ENCODE measurements at places on chromosomes 5 and 9.

- DNase-seq: no peak
Measured at GRCh38 chr5:78657201-78657600, 8.6 kb upstream of the LHFPL2 start.

- DNase-seq: no peak
Measured at GRCh38 chr9:123099548-123099947, 66.1 kb downstream of the GPR21 start.

GRCh38 chr5:7876867-7877266 is 7.9 kb downstream of the MTRR start:
- no peak for DNase-seq

GRCh38 chr9:4828761-4829160 is 36.0 kb downstream of the RCL1 start:
- no peak for DNase-seq

GRCh38 chr5:159800131-159800840 is 116.0 kb upstream of the ADRA1B start:
- DNase-seq: no peak

Measured in right forelimb (tissue), 1 donor.